ENCODE measurements at places on chromosomes 5 and 9. TPM values are rescaled to one million over a fixed set of nuclear protein-coding genes. Genes with fewer than 3 reads are reported as not detected.

DNA sequence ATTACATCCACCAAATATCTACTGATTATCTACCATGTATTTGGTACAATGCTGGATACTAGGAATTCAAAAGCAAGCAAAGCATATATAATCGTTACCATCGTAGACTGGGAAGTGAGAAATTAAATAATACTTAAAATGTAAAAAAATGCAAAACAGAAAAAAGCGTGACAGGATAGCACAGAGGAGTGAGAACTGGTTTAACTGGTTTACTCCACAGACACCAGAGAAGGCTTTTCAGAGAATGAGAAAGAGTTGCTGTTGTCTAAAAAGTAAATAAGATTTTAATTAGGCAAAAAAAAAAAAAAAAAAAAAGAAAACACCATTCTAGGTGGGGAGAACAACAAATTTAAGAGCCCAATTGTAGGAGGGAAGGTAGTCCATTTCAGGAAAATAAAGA, 657.9 kb upstream of the ST8SIA4 start:
- no peaks in the 10 kb centered on the region for H3K4me1 ChIP-seq
- H3K36me3 ChIP-seq: no peaks in the 10 kb centered on the region
- no peaks in the 10 kb centered on the region for H3K27me3 ChIP-seq
- no peak overlapping the region for H3K27ac ChIP-seq
- no peak overlapping the region for H3K4me3 ChIP-seq
- no peak for DNase-seq

GRCh38 chr9:85723215-85723614, 18.5 kb downstream of the AGTPBP1 start:
- H3K27me3 ChIP-seq: no peaks in the 10 kb centered on the region
- peaks cover 3% of the 10 kb centered on the region for H3K4me1 ChIP-seq
- no peak overlapping the region for H3K27ac ChIP-seq
- DNase-seq: no peak
- H3K4me3 ChIP-seq: no peak overlapping the region

DNA sequence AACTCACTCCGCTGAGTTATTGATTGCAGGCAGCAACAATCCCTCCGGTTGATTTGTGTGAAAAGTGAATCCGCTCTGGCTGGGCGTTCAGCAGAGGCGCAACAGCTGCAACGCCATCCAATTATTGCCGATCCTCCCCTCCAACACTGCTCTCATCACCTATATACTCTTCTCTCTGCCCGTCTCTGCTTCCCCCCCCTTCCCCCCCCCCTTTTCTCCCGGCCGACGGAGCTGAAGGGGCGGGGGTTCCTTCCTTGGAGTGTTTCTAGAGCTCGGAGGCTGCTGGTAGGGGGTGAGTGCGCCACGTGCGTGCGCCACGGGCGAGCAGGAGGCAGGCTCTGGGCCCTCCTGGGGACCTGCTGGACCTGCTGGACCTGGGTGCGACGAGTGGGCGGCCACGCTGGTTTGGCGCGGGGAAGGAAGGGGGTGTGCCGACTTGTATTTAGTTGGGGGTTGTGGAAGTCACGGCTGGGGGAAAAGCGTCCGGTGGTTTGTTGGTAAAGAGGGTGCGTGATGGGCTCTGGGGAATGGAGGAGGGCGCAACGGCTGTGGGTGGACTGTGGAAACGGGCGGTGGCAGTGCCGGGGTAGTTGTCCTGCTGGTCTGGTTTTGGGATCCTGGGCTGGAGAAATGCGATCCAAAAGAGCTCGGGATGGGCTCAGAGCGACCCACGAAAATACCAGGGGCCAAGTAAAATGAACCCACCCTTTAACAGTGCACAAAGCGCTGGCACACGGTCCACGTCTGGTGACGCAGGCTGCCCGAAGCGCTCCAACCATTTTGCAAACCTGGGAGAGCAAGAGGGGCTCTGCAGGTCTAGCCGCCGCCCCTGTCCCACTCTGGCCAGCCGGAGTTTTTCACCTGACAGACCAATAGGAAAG, 6.4 kb upstream of the MEF2C start:
- H3K27ac ChIP-seq: peak overlapping the region; percentile 85
- peaks cover 3% of the 10 kb centered on the region for H3K4me1 ChIP-seq
- no peaks in the 10 kb centered on the region for H3K36me3 ChIP-seq
- no peaks in the 10 kb centered on the region for H3K27me3 ChIP-seq
- H3K4me3 ChIP-seq: peak overlapping the region; percentile 59

DNA sequence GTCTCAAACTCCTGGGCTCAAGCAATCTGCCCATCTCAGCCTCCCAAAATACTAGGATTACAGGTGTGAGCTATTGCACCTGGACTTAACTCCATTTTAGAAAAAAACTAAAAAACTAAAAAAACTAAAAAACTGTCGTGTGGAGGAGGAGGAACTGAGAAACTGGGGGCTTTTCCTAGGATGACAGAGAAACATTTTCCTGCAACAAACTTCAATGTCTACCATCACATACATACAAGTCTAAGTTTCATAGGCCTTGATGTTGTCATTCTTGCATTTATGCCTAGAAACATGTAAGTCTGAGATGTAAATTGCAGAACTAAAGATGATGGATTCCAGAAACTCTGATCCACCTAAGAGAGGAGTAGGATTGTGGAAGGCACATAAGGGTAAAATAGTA, 556.8 kb downstream of the RAB3C start:
- no peak for DNase-seq
- H3K27me3 ChIP-seq: no peaks in the 10 kb centered on the region

Gene FAM78A
- total RNA-seq: 1.6 TPM

Gene ACOT12
- total RNA-seq: not detected

Gene LCN6
- total RNA-seq: 8.3 TPM
